EL (cell line): ENCODE measurements at places on chromosomes 12 and 14.

DNA sequence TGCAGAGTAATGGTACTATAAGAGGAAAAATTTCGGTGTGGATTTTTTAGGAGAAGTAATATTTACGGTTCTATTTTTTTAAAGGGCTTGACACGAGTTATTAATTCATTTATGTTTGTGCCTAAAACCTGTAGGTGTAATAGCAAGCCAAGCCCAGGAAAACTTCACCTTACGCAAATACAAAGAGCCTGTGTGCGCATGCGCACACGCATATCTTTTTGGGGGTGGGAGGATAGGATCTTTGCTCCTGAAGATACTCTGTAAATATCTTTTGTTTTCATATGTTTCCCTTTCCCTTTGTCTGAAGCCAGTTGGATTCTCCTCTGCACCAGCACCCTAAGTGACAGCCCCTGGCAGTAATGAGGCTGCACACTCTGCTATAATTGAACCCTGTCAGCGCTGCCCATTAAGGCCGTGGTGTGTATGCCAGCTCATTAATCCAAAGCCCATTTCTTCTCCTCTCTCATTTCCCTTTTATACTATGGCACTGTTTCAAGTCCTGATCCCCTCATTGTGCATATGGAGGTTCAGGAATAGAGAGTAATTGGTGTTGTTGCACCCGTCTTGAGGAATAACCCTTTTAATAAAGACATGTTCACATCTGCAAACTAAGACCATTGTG, 327.2 kb upstream of the E2F7 start:
- DNase-seq: no peak

GRCh38 chr12:6700646-6701051, at the start of gene PIANP:
Gene PIANP (minus strand): TSS chr12:6700815. CDS start chr12:6698061, 2,754 bp downstream.
- peak; percentile 33 for DNase-seq

- DNase-seq: no peak
Measured at GRCh38 chr14:85027681-85028370, 502.1 kb upstream of the FLRT2 start.

DNA sequence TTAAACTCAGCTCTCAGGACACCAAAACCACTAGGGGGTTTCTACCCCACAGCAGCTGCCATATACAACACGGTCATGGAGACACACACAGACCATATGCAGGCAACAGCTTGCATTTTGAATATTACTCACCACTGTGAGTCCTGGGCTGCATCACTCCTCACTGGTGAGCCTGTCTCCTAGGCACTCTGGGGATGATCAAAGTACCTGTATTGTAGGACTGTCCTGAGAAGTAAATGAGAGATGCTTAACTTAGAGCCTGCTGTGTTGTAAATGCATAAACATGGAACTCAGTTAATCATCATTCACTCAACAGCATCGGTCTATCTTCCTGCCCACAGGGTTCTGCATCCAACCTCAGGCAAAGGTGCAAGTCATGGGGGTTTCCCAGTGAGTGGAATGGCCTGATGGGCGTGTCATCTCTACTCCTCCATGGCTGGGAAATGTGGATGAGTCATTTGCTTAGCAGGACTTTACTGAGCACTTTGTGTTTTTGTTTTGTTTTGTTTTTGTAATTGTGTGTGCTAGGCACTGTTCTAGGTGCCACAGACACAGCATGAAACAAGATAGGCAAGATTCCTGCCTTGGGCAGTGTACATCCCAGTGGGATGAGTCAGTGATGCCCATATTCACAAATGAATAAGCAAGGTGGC, 1141.2 kb upstream of the TMEM132C start:
- peak; percentile 90 for DNase-seq

- no peak for DNase-seq
Measured at GRCh38 chr12:123133701-123134100, 17.2 kb downstream of the PITPNM2 start.

DNA sequence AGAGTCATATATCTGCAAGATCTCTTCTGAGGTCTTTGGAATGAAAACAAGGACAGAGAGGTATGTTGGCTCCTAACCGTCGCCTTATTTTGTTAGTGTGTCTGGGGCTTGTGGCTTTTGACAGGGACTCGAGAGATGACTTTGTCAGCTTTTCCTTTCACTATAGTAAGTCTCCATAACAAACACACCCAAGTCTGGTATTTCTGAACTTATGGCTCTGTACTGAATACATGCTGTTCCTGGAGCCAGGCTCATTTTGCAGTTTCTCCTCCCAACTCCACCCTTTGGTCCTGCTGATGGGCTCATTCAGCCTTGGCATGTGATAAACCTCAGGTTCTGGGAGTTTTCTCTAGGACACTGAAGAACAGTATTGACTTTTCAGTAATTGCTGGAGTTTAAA, 27.7 kb upstream of the TMED10 start:
- no peak for DNase-seq

DNA sequence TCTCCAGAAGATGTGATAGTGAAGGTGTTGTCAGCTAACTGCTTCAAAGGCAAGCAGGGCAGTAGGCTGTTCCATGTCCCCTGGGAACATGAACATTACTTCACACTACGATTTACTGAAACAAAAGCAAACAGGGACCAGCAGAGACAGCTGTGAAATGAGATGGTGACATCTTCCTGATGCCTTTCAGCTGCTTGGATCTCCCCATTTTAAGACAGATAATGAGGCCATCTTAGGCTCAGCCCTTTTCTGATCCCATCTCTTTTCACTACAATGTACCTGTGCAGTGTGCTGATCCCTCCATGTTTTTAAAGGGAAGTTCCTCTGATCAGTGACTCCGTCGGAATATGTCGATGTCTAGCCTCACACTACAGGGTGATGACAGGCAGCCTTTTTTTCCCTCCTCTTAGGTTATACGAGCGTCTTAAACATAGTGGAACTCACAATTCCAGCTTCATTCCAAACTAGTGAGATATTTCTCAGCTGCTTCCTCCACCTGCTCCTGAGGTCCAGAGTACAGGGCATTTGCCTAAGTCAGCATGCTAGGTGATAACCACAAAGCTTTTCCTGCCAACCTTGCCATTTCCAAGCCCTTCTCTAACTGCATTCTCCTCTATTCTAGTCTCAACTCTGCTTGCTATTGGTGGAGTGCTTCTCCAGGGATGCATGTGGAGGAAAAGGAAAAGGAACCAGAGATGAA, 87.6 kb upstream of the EGLN3 start:
- no peak for DNase-seq

DNA sequence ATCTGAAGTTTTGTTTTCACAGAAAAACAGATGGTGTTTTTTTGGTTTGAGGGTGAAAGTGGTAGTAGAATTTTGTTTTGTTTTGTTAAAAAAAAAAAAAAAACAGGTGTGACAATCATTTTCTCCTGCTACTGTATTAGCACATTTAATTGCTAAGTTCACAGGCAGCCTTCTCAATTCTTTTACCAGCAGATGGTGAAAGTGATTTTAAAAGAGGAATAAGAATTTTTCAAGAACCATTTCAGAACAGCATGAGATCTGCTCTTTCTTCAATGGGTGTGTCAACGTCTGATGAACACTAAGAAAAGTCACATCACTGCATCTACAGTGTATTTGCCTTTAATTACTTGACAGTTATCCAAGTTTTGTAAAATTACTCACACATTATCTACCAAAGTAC, 303.7 kb upstream of the USP15 start:
- no peak for DNase-seq

DNA sequence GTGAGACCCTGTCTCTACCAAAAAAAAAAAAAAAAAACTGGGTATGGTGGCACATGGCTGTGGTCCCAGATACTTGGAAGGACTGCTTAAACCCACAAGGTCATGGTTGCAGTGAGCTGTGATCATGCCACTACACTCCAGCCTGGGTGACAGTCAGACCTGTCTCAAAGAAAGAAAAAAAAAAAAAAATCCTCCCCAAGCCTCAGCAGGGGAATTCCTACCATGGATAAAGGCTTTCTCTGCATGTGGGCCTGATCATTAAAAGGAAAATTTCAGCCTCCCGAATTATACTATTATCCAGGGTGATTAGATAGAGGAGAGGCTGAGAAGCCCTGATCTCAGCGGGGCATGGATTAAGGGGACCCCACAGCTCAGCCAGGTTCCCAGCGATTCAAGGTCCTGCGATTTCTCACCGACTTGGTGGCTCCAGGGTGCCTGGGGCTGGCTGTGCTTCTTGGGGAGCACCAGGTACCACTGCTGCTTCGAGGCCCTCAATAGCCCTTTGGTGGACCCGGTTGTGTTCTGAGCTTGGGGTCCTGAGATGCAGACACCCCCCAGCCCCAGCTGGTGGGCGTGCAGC, 5.6 kb downstream of the SH2B3 start:
- no peak for DNase-seq

DNA sequence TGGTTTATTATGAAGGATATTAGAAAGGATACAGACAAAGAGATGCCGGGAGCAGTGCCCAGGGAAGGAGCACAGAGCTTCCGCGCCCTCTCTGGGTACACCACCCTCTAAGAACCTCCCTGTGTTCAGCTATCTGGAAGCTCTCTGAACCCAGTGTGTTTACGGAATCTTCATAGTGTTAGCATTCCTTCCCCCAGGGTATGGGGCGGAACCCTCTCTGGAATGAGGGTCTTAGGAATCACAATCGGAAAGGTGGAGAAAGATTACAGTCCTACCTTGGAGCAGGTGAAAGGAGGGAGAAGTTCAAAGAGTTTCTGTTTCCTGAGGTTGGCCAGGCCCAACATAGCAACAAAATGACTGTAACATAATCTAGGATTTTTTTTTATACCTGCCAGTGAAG, 6.8 kb upstream of the NUDT4 start:
- no peak for DNase-seq

GRCh38 chr12:5096241-5096924, 52.7 kb downstream of the KCNA5 start:
- peak; percentile 96 for DNase-seq

DNA sequence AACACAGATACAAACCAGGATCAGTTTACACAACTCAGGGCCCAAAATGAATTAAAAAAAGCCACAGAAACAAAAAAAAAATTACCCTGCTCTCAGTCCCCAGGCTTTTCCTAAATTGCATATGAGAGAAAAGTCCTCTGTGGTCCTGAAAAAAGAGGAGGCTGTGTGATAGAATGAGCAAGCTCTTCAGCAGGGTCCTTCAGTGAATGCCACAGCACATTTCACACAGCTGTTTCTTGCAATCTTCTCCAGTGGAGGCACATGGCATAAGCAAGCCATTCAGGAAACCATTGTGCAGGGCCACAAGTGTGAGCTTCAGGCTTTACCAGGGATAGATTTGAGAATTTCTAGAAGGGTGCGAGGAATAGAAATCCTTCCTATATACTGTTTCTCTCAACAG, 168.5 kb downstream of the PPM1H start:
- no peak for DNase-seq

GRCh38 chr12:89353188-89353822, 1.0 kb upstream of the DUSP6 start:
- DNase-seq: peak; percentile 74

DNA sequence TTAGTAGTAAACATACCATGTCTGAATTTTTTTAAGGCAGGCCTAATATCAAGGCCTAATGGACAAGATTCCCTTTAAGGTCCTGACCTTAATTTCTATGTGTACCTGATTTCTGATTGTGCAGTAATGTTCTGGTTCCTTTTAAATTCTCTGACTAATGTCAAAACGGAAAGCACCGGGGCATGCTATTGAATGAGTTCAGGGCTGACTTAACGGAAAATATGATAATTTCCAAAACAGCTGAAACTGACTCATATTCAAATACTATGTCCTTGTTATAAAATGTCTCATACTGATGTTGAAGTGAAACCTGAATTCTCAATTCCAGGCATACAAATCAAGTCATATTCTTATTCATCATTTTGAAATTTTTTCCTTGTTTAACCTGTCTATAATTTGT, 6.7 kb downstream of the TAS2R43 start:
- no peak for DNase-seq

- no peak for DNase-seq
Measured at GRCh38 chr12:51815571-51815970, 32.9 kb downstream of the FIGNL2 start.

DNA sequence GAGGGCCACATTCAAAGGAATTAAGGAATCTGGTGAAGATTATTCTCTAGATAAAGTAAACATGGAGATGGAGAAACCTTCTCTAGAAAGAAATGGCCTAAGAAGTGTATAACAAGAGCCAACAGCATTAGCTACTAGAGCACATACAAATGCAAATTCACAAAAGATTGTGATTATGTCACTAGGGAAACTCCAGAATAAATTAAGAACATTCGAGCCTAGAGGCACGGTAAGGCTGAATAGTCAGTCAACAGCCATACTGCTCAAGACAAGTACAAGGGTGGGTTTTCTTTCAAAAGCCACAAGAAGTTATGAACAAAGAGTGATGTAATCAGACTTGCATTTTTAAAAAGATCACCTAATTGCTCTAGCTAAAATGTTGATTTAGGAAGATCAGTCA, 25.4 kb downstream of the PPP4R3A start:
- no peak for DNase-seq

DNA sequence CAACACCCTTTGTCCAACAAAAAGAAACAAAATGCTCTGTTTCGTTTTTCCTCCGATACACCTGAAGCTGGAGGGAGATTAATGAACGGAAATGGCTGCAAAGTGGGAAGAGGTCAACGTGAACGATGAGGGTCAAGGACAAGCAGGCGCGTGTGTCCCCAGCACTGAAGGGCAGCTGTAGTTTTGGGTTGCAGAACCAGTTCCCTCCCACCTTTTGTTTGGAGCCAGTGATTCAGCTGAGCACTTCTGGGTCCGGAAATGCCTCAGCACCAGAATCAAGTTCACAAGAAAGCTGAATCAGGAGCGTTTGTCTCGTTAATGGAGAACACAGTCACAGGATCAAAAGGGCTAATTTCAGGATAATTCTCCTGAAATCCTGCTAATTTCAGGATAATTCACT, 51.1 kb upstream of the PWP1 start:
- DNase-seq: no peak

DNA sequence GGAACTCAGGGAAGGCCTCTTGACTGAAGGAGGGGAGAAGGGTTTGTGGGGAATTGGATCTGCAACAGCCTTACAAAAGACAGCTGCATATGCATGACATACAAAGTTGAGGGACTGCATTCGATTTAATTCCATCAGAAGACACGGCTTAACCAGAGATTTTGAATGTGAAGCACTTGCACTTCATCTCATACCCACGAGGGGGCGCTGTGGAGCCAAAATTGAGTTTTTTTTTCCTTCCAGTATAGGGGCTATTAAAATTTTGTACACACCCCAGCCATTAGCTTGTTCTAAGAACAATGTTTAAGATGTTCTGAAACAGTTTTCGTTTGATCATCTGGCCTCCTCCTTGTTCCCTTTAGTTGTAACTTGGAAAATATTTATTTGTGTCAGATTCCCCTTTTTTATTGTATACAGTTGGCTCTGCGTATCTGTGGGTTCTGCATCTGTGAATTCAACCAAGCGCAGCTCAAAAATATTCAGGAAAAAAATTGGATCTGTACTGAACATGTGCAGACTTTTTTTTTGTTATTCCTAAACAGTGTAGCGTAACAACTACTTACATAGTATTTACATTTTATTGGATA, 1.6 kb downstream of the SUDS3 start:
- DNase-seq: peak; percentile 69
